ENCODE measurements at places on chromosomes 4 and X.

GRCh38 chr4:184821242-184821641, 4.5 kb downstream of the ACSL1 start:
- no peak for DNase-seq

DNA sequence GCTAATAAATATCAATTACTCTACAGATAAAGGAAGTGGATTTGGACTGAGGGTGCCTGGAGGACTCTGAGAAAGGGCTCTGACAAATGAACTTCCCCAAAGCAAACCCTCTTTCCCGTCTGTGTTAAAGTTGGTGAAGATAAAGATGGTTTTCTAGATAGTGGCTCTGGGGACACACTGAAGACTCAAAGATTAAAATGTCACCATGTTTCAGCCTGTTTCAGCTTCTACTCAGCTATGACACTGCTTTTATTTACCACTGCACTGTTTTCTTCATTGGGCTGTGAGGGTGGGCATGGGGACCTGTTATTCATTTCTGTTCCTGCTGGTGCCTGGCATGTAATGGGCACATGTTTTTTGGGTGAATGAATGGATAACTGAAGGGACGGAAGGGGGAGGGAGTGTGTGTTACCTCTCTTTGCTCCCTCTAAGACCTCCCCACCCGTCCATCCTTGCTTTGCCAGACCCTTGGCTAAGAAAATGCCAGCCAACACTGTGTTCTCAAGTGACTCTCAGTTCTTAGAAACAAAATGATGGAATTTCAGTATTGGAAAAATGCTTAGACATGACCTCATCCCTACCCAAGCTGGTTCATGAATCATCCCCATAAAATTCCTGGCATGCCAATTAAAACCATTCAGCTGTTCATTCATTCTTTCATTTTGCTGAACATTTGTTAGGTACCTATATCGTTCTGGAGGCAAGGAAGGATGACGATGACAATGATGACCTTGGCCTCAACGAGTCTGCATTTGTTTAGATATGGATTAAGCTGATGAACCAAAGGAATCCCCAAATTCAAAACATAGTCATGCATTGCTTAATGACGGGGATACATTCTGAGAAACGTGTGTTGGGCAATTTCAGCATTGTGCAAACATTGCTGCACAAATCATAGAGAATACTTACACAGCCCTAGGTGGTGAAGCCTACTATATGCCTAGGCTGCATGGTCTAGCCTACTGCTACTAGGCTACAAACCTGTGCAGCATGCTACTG, 13.4 kb upstream of the STK32B start:
- DNase-seq = no peak

GRCh38 chr4:105560421-105560848, 8.0 kb downstream of the ARHGEF38 start:
- DNase-seq = no peak

- DNase-seq = no peak
Measured at GRCh38 chr4:76458825-76459224, 23.8 kb downstream of the SHROOM3 start.

- DNase-seq = no peak
Measured at GRCh38 chr4:135240796-135241195, 1039.2 kb upstream of the PABPC4L start.

DNA sequence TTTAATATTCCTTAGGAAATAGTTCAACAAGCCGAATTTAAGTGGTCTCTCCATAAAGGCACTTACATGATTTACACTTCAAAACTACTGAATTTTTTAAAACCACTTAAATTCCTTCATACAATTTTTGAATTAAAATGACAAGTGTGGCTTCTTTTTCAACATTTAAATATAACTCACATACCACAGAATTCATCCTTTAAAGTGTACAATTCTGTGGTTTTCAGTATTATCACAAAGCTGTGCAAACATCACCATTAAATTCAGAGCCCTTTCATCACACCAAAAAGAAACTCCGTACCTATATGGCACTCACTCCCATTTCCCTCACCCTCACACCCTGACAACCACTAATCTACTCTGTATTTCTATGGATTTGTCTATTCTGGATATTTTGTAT, 200.9 kb upstream of the MAB21L2 start:
- DNase-seq = no peak

DNA sequence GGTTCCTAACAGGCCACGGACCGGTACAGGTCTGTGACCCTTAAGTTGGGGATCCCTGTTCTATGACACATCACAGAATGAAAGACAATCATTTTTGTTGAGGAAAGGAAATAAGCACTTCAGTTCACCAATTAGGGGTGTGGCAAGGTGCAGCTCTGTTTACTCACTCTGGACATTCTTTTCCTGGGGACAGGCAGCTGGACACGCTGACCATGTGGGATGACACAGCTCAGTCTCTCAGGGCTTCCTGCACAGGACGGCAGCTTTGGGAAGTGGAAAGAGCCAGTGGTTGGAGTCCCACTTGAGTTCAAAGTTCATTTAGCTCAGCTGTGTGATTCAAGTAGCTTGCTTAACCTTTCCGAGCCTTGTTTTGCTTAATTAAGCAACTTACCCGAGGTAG, 55.7 kb downstream of the NDNF start:
- no peak for DNase-seq

DNA sequence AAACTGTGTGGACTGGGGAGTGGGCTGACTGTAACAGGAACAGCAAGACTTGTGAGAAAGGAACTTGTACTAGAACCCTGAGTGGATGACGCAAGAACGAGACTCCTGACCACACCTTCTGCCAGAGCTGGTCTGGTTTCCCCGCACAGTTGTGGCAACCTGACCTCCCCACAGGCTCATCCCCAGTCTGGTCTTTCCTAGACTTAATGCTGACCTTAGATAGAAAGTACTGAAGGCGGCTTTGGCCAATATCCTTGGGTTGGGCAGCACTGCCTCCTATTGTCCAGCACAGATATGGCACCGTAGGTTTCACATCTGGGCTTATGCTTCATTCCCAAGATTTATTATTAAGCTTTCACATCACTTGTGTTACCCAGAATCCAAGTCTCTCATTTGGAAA, 137.8 kb upstream of the FRG1 start:
- DNase-seq = no peak

DNA sequence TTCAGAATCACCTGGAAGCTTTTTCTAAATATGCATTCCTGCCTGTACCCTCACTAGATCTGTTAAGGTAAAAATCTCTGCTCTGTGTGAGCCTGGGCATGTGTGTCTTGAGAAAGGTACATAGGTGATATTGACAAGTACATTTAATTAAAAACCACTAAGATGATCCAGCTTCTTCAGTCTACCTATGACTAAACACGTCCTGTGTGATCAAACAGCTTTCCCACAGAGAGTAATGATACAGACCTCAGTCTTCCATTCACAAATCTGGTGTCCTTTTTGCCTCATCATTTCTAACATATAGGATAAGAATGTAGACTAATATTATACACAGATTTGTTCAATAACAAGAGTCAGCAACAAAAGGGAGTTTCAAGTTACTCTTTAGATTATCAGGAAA, 42.6 kb downstream of the GALNT7 start:
- no peak for DNase-seq

DNA sequence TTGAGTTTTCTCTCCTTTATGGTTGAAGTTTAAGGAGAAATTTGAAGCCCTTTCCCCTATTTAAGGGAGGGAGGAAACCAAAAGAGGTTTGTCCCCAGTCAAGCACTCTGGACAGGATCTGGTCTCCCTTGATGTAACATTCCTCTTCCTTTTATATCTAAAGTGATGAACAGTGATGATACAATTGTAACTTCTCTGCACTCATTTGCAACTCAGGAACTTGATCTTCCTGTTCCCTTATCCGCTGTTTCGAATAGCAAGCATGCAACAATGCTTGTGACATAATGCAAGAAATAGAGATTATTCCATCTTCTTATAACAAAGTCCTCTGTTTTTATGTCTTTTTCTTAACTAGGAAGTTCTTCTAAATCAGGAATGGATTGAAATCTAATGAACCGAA, 18.3 kb downstream of the ALPK1 start:
- DNase-seq = no peak

DNA sequence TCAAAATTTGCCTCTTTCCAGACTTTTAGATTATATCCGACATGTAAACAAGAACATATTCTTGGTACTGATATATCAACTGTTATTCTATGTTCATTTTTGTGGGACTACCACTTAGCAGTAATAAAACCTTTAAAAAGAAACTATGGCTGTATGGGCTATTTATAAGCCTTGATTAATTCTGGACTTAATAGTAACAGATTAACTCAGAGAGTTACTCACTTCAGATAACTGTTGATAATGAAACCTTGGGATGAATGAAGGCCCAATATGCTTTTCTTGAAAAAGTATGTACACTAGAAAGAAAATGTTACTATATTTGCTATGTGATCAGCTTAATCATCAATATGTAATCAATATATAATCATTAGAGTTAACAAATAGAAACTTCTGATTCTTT, 595.9 kb upstream of the BOD1L1 start:
- no peak for DNase-seq

DNA sequence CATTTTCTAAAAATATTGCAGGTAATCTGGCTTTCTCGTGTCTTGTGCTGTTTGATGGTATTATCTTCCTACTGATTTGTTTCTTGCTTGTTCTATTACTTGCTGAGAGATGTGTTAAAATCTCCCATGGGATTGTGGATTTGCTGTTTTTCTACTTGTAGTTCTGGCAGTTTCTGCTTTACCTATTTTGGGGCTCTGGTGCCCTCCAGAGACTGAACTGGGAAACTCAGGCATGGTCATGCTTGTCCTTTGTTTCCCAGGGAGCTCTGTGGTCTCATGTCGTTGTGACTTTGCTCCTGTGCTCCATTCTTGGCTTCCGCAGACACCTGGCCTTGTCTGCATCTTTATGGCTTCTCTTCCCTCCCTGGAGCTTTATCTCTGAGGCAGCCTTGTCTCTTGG, 39.5 kb downstream of the NSD2 start:
- no peak for DNase-seq

GRCh38 chrX:42119076-42119475, 195.7 kb upstream of the CASK start:
- no peak for DNase-seq

DNA sequence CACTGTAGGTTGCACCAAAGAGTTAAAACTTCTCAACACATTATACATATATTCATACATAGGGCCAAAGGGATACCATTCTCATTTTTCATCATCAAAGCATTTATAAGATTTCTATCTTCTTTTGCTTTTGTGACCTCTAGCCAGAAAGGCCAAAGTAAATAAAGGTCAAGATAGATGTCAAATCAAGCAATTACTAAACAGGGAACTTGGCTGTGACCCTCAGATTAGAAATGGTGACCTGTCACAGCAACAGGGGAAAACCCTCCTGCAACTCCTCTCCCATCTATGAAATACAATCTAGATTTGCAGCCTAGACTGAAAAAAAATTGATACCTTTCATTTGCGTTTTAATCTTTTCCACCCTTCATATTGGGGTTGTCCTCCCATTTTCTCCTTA, 225.6 kb upstream of the FAM241A start:
- no peak for DNase-seq

DNA sequence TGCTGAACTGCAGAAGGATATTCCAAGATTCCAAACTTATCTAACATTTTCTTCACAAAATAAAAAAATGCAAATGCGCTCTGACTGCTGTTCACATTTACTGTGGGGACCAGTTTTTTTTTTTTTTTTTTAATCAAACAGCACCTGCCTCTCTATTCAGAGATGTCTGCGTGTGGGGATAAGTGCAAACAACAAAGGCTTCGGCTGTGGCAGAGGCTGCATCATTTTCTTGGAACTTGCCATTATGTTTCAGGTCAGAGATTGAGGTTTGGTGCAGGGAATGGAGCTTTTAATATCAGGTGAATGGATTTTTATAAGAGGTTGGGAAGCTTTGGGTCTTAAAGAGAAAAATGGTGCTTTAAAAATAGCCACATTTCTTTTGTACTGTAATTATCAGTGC, 78.2 kb upstream of the TET2 start:
- DNase-seq = no peak

DNA sequence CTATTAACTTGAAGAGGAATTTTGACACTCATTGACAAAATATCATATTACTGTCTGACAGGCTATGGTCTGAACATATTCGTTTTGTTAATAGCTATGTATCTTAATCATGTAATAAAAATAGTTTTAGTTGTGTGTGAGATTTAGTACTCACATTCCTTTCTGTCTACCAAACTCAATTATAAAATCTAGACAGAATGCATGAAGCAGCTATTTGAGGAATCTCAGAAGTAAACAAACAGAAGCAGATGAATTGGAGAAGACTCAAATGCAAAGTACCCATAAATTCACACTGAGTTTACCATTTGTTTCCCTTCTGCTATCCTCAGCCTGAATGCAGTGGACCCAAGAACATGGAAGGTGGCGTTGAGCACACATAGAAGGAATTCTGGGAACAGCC, 841.6 kb upstream of the AADAT start:
- DNase-seq = no peak

DNA sequence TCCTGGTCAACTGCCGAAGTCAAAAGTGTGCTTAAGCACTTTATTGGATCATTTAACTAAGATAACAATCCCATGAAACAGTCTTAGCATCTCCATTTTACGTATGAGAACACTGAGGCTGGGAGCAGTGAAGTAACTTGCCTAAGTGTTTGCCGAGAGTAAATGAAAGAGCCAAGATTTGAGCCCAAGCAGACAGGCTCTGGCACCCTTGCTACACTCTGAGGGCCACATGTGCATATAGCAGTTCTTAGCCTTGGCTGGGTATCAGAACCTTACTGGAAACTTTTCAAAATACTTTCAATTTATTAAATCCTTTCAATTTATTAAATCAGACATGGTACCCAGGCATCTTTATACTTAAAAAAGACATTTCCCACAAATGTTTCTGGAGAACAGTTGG, 225.9 kb downstream of the NR3C2 start:
- DNase-seq = no peak
